NCI-H748 treated with DMSO at 0.1 percent for 48 hours (cell line): ENCODE measurements at places on chromosomes 6 and 20.
A peak's percentile ranks its signal among the peaks of the same experiment; 100 is the strongest.

- peak; percentile 39 for DNase-seq
Observed at GRCh38 chr6:156883497-156884252, 106.5 kb downstream of the ARID1B start.

- no peak for DNase-seq
Observed at GRCh38 chr6:33592595-33593413, 12.7 kb upstream of the BAK1 start.

- no peak for DNase-seq
Observed at GRCh38 chr6:147046141-147046877, 157.9 kb upstream of the STXBP5 start.

- no peak for DNase-seq
Observed at GRCh38 chr6:23199541-23199940, 630.2 kb downstream of the HDGFL1 start.

GRCh38 chr20:63502671-63503172 is 3.8 kb upstream of the EEF1A2 start:
- DNase-seq: no peak

- no peak for DNase-seq
Observed at GRCh38 chr20:33474963-33475362, 14.9 kb upstream of the CBFA2T2 start.

DNA sequence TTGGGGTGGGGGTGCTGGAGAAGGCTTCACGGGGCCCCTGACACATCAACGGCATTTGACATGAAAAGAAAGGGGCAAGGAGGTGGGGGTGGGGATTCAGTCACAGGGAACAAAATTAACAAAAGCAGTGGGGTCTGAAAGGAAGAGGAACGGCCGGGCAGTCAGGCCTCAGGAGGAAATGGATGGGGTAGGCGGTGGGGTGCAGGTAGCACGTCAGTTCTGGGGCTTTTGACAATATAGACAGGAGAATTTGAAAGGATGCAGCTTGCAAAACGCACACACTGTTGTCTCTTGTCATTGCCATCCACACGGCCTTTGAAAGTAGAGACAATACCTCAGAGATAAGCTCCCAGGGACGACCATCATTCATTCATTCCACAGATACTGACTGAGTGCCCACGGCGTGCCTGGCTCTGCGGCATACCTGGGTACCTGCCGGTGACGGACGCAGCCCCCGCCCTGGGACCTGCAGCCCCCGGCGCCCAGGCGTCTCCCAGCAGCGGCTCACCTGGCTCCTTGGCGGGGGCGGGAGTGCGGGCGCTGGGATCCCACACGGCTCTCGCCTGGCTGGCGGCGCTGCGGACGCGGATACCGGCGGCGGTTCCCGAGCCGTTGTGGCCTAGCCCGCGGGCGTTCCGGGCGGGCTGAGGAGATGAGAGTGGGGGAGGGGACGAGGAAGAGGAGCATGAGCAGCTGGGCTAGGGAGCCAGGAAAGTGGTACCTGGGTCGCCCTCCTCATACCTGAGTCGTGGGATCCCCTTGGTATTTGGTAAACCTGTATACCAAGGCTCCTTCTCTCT is at the start of gene SLC26A8:
Gene SLC26A8, minus strand, starts transcription at position 646 of the 800 bp plus-strand sequence. CDS start 4,934 bp downstream, outside the sequence.
- DNase-seq: no peak

DNA sequence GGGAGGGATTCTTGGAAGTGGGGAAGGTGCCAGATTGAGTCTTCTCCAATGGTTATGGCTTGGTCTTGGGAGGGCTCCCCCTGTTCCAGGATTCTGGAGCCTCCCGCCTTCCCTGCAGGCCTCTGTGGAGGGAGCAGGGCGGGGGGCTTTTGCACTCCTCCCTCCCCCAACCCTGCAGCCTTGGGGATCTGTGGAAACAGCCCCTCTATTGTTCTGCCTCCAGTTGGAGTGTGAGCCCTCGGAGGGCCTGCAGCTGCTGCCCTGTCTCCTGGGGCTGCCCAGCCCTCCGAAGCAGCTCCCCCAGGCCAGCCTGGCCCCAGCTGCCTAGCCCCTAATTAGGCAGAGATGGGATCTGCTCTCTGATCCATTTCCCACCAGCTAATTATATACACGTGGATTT is 14.7 kb downstream of the FAM110A start:
- no peak for DNase-seq

GRCh38 chr6:159493231-159493897 is 199.7 kb downstream of the SOD2 start:
- no peak for DNase-seq

DNA sequence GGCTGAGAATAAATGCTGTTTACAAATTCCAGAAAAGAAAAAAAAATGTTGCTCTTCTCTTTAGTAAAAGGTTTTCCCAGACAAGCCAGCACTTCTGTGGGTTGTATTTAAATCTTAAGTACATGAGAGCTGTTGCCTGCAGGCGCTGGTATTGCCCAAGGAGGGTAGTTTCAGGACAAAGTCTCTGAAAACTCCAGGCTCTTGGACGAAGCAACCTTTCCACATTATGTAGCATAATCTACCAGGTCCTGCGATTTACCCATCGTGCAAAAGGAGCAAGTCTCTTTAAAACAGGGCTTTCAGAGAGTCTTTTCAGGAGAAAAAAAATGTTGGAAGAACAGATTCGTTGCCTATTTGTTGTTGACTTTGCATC is 65.6 kb downstream of the PLG start:
- no peak for DNase-seq

DNA sequence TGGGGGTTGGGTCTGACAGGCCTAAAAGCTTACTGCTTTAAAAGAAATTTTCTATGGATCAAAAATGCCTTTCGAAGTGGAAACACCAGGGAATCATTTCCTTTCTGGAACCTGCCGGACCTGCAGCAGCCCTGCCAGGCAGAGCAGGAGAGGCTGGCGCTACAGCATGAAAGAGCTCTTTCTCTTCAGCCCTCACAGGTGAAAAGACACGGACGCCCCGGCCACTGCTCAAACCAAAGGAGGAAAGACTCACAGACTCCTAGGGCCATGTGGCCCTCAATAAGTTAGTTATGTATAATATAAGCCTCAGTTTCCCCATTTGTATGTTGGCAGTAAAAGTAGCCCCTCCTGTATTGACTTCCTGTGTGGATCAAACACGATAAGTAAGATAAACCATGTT is 8.3 kb downstream of the SCML4 start:
- no peak for DNase-seq

GRCh38 chr6:3665608-3666007 is 85.9 kb downstream of the PXDC1 start:
- no peak for DNase-seq

DNA sequence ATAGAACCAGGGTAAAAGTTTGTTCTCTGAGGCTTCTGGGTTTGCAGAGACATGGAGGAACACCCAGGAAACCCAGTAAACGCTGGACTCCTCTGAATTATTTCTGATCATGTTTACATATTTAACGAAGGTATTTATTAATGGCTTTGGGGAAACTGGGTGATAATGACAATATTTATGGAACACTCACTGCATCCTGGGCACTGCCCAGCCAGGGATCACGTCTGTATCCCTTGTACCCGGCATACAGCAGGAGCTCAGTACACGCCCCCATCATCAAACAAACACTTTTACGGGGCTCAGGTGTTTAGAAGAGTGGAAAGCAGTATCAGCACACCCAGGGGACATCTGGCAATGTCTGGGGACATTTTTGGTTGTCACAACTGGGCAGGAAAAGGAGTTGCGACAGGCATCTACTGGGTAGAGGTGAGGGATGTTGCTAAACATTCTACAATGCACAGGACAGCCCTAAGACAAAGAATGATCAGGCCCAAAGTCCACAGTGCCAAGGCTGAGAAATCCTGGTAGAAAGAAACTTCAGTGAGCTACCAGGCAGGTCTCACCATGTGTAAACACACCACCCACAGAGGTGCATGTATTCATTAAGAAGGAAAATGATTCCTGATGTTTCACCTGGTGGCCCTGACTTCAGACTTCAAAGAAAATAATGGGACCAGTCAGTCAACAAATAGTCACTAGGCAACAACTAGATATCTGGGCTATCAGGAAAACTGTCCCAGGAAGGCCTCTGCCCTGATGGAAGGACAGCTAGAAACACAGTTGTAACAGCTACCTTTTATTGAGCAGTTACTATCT is 35.3 kb downstream of the ZMYND8 start:
- DNase-seq: peak; percentile 74

GRCh38 chr20:38589351-38589750 is 8.4 kb downstream of the ADIG start:
- no peak for DNase-seq

- DNase-seq: no peak
Observed at GRCh38 chr6:48098923-48099322, 12.1 kb downstream of the PTCHD4 start.

- no peak for DNase-seq
Observed at GRCh38 chr6:169101036-169101805, 152.4 kb downstream of the THBS2 start.

GRCh38 chr6:170436209-170436809 is 116.8 kb downstream of the PSMB1 start:
- no peak for DNase-seq

- no peak for DNase-seq
Observed at GRCh38 chr6:125792680-125793079, 1.9 kb downstream of the NCOA7 start.

- DNase-seq: peak; percentile 74
Observed at GRCh38 chr6:70166088-70166958, 136.6 kb downstream of the COL9A1 start.

DNA sequence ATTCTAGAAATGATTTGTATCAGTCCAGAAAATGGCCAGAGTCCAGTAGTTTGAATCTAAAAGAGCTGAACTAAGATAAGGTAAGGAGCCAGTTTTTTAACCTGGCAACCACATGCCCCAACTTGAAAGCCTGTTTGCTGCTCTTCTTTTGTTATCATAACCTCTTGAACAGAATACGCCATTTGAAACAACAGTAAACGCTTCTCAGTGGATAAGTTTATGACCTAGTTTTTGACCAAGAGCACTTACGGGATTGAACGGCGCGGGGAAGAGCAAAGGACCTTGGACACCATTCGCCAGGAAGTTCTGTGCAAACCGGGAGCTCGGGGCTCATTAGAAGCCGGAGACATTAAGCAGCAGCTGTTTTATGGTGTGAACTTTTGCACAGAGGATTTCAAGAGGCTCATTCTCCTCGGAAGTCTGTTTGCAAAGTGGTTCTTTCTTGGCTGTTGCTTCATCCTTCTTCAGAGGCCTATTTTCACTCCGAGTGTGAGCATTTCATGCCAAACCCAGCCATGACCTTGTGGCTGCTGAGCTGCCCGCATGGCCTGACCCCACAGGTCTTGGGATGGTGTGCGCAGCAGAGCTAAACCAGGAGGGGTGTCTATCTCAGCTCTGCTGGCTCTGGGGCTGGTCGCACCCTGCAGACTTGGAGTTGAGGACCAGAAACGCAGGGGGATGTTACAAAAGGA is 215.1 kb downstream of the SOX4 start:
- DNase-seq: no peak

DNA sequence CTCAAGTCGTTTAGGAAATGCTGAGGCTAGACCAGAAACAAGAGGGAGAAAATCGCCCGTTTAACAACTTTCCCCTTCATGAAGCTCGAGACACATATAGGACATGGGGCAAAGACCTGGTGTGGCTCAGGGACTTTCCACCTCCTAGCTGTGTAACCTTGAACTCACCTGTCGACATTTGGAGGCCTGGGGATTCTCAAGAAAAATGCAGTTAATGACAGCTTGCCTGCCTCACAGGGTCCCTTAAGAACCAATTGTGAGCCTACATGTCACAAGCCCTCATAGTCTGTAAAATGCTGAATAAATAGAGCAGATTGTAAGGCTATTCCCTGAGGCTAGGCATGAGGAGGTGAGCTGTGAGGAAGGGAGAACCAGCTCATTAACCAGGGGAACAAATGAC is 35.1 kb downstream of the MGME1 start:
- DNase-seq: no peak

GRCh38 chr20:60211618-60212463 is 253.6 kb downstream of the CDH26 start:
- no peak for DNase-seq

DNA sequence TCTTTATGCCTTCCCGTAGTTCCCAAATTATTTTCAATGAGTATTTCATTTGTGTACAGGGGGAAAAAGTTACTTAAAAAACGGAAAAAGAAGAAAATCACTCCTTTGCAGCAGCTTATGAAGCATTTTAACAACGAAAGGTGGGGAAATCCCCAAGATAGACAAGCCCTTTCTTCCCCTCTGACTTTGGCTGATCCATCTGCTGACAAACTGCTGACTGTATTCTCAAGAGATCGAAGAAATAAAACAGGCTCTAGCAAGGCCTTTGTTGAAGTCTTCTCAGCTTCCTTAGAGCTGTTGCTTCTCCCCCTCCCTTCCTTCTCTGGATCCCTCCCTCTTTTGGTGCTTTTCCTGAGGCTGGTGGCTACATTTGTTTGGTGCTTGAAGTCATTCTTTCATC is 325.2 kb downstream of the NRN1 start:
- no peak for DNase-seq

- DNase-seq: peak; percentile 59
Observed at GRCh38 chr6:107819964-107820337, 4.2 kb downstream of the SCML4 start.

GRCh38 chr6:24996269-24996836 is 60.6 kb upstream of the RIPOR2 start:
- DNase-seq: no peak

- no peak for DNase-seq
Observed at GRCh38 chr6:43798688-43799444, 28.9 kb downstream of the VEGFA start.

DNA sequence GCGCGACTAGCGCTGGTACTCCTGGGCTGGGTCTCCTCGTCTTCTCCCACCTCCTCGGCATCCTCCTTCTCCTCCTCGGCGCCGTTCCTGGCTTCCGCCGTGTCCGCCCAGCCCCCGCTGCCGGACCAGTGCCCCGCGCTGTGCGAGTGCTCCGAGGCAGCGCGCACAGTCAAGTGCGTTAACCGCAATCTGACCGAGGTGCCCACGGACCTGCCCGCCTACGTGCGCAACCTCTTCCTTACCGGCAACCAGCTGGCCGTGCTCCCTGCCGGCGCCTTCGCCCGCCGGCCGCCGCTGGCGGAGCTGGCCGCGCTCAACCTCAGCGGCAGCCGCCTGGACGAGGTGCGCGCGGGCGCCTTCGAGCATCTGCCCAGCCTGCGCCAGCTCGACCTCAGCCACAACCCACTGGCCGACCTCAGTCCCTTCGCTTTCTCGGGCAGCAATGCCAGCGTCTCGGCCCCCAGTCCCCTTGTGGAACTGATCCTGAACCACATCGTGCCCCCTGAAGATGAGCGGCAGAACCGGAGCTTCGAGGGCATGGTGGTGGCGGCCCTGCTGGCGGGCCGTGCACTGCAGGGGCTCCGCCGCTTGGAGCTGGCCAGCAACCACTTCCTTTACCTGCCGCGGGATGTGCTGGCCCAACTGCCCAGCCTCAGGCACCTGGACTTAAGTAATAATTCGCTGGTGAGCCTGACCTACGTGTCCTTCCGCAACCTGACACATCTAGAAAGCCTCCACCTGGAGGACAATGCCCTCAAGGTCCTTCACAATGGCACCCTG is 1.6 kb downstream of the TPBG start:
- peak; percentile 47 for DNase-seq
